ENCODE measurements at places on chromosomes 11 and 22.

DNA sequence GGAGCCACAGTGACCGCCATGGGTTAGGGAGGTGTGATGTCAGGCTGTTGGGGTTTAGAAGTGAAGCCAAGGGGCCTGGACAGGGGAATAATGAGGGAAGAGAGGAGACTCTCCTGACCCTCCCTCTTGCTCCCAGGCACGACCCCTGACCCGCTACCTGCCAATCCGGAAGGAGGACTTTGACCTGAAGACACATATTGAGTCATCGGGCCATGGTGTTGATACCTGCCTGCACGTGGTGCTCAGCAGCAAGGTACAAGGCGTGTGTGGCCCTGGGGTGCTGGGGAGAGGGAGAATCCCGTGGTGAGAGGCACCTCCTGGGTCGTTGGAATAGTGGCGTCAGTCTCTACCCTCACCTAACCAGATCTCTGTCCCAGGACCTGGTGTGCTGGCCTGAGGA, 29.5 kb downstream of the TREH start:
- no peak for DNase-seq

- no peak for DNase-seq
Measured at GRCh38 chr11:123194337-123195187, 486 bp downstream of the CLMP start.

DNA sequence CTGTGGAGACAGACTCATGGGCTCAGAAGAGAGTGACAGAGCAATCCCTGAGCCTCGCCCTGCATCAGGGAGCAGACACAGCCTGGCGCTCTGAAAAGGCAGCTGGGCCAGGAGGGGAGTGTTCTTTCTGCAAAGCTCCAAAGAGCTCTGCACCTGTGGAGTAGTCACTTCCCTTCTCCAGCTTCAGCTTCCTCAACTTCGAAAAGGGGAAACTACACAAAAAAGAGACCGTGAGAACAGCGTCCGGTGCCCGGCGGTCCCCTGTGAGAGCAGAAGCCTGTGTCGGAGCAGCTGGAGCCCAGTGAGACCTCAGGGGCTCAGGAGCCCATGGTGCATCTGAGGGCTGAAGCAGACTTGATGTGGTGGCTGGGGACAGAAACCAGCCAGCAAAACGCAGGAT, 35.1 kb downstream of the TP53I11 start:
- DNase-seq = no peak

- DNase-seq = no peak
Measured at GRCh38 chr11:112316971-112317370, 56.3 kb upstream of the PLET1 start.

DNA sequence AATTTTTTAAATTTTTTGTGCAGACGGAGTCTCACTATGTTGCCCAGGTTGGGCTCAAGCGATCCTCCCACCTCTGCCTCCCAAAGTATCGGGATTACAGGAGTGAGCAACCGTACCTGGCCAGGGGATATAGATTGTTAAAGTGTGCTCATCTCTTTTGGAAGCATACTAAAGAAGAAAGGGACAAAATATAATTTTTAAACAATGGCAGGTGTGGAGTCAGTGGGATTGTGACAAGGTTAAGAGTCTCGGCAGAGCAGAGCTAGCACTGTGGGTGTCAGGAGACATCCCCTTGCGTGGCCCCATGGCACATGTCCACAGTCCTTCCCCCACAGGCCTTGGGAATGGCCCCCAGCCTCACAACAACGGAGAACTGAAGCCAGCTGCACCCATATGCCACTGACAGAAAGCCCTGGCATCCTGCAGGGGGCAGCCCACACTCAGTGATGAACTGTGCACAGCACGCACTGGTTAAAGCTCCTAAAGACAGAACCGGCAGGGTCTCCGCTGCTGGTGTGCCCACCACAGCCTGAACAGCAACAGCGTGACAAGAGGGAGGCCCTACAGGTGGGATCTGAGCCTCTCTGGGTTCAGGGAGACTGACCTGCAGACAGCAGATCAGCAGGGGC, 29.9 kb downstream of the SERPIND1 start:
- DNase-seq = no peak

- no peak for DNase-seq
Measured at GRCh38 chr11:67027483-67027930, 4.6 kb downstream of the SYT12 start.

DNA sequence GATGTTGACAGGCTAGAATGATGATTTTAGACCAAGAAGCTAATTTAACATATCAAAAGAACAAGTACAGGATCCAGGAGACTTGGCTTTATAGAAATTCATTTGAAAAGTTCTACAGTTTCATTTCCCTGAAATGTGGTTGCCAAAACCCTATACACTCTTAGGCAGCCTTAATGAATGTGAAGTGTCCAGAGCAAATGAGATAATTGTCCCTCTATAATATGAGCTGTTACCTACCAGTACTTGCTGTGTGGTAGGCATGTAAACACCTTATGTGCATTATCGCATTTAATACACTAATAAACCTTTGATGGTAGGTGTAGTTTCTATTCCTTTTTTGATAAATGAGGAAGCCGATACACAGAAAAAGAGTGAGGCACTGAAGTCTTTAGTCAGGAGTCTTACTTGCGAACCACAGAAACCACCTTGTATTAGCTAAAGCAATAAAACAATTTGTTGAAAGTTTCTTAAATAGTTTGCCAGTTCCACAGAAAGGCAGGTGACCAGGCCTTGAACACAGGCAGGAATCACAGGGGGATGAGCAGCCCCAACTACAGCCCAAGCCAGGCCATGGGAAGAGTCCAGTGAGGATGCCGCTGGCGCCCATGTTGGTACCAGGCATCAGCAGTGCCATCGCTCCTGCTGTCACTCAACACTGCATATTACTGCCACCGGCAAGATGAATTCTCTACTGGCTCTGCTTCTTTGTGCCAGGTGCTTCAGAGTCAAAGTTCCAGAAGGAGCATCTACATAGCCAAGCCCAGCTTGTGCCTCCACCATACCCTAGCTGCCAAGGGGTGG, 81.7 kb downstream of the SWAP70 start:
- no peak for DNase-seq

- no peak for DNase-seq
Measured at GRCh38 chr22:29193021-29193420, 12.7 kb upstream of the EMID1 start.

DNA sequence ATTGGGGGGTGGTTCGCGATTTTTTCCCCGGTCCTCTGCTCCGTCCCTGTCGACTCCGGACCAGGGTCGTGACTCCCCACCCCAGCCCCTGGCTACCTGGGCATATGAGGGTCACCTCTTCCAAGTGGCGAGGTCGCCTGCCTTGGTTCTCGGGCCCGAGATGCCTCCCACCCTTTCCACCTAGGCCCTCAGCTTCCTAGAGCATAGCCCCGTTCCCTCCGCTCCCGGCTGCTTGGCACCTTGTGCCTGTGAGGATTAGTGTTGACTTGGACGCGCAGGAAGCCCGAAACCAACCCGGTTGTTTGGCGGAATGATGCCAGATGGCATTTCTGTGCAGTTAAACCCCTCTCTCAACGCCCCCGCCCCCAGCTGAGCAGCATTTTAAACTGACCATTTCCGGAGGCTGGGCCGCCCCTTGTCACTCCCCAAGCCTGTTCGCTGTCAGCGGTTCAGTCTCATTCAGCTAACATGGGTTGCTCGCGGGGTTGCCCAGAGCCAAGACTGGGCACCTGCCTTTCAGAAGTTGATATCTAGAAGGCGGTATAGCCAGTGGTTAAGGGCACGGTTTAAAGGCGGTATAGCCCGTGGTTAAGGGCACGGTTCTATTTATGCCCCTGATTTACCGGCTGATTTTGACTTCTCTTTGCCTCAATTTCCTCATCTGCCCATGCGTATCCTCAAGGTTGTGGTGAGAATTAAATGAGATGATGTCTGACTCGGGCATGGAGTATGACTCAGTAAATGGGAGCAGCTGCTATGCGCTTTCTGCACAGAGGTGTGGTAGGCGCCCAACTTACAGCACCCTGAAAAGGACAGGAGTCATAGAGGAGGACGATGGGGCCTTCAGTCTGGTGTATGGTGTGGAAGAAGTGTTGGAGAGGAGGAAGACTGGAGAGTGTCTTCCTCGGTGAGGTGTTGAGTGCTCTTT, 639 bp downstream of the INCENP start:
- no peak for DNase-seq

DNA sequence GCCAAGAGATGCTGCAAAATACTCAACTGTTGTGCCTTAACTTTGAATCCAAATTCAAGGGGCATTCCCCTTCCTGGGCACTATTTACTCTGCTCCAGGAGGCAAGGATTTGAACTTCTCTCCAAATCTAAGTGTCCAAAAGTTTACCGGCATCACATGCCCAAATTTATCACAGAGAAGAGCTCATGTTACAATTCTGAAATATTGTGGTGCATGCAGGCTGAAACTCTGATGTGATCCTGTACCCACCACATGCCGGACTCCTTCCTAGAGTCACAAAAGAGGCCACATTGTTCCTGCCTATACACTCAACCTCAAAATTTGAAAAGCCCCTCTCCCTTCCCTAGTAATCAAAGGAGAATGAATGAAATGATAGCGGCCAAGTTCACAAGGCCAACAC, 1.3 kb downstream of the TRAF6 start:
- no peak for DNase-seq

- DNase-seq = no peak
Measured at GRCh38 chr11:78277314-78277994, 88.7 kb downstream of the USP35 start.

DNA sequence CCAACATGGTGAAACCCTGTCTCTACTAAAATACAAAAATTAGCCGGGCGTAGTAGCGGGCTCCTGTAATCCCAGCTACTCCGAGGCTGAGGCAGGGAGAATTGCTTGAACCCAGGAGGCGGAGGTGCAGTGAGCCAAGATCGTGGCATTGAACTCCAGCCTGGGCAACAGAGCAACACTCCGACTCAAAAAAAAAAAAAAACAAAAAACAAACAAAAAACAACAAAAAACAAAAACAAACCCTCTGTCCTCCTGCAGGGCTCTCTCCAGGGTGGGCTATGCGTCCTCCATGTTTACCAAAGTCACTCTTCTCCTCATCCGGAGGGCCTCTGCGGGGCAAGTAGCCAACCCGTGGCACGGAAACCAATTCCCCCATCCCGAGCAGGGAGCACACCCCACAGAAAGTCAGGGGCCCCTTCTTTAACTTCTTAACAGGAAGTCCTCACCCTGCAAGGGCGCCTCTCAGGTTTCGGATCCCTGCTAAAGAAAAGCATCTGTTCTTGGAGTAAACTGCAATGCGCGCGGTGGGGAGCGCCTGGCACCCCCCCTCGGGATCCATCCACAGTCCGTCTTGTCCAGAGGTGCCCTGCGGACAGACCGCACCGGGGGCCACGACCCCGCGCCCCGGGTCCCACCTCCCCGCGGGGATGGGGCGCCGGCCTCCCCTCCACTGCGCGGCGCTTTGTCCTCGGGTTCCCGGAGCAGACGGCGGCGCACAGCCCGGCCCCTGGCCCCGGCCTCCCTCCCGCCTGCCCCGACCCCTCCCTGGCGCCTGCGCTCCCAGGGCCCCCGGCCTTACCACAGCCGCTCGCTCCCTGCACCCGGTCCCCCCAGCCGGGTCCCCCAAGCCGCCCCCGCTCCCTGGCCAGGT, 712 bp downstream of the CERK start:
- DNase-seq = no peak

- no peak for DNase-seq
Measured at GRCh38 chr22:20174785-20175596, 24.1 kb upstream of the CCDC188 start.

DNA sequence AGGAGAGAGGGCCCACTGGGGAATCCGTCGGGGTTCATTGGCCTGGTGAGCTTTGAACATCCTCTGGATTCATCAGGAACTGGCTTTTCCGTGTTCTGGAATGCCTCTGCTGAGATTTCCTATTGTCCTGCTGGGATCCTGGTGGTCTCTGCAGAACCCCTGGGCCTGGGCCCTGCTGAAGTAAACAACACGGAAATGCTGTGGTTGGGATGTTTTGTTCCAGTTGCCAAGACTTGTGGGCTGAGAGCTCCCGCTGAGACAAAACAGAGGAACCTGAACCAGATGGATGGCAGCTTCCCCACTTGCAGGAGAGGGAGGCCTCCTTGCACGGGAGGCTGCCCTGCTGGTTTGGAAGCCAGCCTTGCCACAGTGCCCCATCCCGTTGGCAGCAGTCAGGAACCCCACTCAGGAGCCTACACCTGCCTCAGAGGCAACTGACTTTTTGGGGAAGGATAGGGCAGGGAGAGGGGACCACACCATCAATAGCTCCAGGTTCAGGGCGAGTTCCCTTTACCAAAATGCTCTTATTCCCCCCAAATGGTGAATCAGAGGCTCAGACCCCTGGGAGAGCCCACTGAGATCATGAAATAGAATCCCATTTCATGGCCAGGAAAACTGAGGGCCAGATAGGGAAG, 60.7 kb downstream of the LRRC32 start:
- peak; percentile 42 for DNase-seq

GRCh38 chr22:42350373-42350772, 79.9 kb upstream of the TCF20 start:
- DNase-seq = no peak

DNA sequence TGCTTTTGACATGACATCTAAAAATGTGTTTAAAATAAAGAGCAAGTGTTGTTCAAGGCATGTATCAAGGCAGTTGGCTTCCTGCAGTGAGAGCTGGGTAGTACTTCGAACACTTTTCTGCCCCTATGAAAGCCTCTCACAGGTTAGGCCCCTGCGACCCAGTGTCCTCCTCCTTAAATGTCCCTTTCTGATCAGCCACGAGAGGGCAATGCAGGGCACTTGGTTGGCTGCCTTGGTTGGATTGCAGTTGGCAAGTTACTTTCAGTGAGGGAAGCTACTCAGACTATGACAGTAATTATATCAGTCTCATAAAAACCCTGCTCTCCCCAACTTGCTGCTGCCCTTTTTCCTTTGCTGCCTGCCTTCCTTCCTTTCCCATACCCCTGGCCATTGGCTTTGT, 743.8 kb downstream of the NTM start:
- DNase-seq = no peak

DNA sequence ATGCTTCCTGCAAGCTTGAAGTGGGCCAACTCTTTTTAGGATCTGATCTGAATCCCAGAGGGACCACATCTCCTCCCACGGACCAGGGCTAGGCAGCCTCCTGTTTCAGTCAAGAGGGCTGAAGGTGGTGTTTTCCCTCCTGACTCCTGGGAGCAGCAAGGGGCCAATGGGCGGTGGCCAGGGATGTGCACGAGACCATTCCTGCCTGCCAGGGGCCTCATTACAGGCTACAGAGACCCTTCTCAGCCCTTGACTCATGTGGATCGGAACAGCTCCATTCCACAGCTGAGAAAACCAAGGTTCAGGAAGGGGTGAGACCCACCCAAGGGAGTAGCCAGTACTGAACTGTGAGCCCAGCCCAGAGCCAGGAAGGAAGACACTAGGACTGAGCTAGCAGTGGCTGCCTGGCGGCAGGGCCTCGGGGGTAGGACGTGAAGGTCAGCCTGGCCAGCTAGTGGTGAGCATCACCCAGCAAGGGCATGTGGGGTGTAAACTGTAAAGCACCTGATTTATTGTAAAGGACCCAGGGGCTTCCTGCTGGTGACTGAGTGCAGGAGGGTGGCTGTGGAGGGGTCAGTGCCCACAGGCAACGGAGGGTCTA, 3.4 kb upstream of the P2RY6 start:
- DNase-seq = peak; percentile 42

- no peak for DNase-seq
Measured at GRCh38 chr11:83063073-83063754, 8.5 kb downstream of the RAB30 start.

DNA sequence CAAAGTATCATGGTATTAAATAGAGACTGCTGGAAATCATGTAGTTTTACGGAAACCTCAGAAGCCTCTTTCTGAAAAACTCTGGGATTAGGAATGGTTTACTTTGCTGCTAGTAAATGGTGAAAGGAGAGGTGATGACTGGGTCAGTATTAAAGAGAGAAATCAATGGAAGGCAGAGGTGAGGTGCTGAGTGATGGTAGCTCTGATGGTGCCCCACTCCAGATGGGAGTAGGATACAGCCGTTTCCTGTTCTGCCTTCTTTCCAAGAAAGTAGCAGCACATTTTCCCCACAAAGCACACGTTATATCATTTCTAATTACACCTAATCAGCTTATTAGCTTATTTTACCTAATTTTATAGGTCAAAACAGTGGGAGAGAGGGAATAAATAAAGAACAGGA, 267.6 kb upstream of the PITPNB start:
- no peak for DNase-seq
